ENCODE measurements at places on chromosomes 6 and 20.

DNA sequence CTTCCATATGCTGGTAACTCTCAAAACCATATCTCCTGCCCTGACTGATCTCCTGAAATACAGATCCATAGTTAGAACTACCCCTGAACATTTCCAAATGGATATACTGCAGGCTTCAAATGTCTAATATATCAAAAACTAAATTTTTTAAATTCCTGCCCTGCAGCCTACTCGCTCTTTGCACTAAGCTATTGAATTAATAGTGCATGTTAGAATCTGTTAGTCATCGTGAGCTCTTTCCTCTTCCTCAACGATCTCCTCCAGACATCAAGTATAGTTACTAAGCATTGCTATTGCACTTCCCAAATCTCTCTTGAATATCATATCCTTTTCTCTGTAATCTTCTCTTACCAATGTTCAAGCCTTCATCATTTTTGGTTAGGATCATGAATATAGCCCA, 26.0 kb upstream of the RSPO3 start:
- no peak for DNase-seq

- DNase-seq: no peak
Observed at GRCh38 chr6:160978141-160978901, 13.2 kb upstream of the MAP3K4 start.

- no peak for DNase-seq
Observed at GRCh38 chr20:46799781-46800408, 90.4 kb downstream of the SLC2A10 start.

- no peak for DNase-seq
Observed at GRCh38 chr6:81562169-81562568, 190.3 kb downstream of the TENT5A start.

DNA sequence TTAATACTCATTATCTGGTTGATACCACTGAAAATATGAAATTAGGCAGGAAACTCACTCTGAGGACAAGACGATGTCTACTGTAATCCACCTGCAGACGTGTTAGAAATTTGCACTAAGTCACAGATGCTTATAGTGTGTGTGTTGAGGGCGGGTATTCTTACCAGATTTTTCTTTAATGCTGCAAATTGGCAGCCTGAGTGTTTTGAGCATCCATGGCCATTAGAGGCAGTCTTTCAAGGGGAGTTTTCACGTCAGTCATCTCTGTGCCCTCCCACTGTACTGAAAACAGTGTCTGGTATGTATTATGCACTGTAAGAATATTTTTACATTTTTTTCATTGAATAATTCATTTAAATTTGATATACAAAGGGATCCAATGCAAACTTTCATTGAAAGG, 266.5 kb upstream of the QKI start:
- no peak for DNase-seq

DNA sequence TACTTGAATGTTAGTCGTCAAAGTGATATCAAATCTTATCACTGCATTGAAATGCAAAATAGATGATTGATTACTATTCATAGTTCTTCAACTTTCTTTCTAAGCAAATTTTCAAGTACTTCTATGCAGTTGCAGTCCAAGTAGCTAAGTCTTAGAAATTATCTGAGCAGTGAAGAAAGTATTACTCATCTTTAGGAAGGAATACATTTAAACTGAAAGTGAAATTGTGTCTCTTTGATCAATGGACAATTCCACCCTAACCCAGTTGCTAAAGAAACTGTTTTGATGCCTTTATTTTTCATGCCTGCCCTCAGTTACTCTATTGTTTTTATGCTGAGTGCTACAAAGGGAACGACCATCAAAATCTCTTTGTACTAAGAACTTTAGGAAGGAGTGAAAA, 337.4 kb downstream of the GRIK2 start:
- DNase-seq: no peak

DNA sequence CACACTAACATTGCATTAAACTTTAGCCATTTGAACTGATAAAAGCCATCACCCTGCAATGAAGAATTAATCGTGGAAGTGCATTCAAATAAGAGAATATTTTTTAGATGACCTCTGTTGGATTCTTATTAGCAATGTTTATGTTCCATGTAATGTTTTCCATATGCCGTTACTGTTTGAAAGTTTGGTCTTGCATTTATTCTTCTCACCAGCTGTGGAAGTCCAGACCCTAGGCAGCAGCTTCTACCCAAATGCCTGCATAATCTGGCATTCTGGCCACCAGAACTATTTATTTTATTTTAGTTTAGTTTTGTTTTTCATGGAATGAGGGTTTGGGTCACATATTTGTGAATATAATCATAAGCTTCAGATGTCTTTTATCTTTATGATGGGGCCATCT, 140.4 kb downstream of the SAMD5 start:
- no peak for DNase-seq

DNA sequence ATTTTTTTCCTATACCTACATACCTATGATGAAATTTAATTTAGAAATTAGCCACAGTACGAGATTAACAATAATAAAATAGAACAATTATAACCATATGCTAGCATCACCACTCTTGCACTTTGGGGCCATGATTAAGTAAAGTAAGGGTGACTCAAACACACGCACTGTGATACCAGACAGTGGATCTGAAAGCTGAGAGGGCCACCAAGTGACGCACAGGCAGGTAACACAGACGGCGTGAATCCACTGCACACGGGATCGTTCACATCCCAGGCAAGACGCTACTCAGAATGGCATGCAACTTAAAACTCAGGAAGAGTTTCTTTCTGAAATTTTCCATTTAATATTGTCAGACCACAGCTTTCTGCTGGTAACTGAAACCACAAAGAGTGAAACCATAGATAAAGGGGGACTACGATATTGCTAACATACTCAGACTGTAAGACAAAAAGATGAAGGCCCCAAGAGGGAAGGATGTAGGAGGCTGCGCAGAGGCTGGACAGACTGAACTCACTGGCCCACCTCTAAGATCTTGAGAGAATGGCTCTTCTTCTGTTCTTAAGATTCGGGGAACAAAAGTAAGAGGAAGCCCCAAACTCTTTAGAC, 17.9 kb downstream of the RRBP1 start:
- no peak for DNase-seq

DNA sequence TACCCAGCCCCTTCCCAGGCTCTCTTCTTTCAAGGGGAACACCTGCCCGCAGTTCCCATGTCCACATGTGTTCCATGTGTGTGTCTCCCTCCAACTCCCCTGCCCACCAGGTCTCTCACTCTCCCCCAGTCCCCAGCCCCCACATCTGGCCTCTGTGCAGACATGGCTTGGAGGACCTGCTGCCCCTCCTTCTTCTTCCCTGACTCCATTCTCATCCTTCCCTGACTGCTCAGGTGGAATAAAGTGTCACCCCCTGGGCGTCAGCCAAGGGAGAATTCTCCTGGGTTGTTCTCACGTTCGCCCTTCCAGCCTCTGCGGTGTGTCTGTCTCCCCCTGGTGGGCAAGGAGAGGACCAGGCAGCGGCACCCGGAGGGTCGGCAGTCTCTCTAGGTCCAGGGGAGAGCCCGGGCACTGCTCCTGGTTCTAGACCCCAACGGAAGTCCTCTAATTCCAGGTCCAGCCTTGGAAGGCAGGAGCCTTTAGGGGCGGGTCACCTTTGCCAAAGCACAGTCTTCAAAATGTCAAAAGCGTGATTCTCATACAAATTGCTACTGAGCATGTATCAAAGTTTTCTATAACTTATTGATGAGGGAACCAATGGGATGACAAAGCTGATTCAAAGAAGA, 50.5 kb downstream of the EBF4 start:
- peak; percentile 51 for DNase-seq

- DNase-seq: peak; percentile 46
Observed at GRCh38 chr6:11828262-11828870, 49.8 kb upstream of the ADTRP start.

DNA sequence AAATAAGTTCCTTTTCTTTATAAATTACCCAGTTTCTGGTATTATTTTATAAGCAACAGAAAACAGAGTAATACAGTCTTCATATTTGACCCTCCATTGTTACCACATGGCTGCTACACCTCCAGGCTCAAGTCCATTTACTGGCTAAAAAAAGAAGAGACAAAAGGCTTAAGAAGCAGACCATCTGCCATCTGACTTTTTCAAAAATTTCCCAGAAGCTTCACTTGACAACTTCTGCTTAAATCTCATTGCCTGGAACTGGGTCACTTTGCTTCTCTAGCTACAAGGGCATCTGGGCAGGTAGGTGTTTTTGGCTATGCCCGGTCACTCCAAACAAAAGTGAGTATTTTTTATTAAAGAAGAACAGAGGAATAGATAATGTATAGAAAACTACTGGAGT, 118.0 kb downstream of the GRM1 start:
- no peak for DNase-seq

DNA sequence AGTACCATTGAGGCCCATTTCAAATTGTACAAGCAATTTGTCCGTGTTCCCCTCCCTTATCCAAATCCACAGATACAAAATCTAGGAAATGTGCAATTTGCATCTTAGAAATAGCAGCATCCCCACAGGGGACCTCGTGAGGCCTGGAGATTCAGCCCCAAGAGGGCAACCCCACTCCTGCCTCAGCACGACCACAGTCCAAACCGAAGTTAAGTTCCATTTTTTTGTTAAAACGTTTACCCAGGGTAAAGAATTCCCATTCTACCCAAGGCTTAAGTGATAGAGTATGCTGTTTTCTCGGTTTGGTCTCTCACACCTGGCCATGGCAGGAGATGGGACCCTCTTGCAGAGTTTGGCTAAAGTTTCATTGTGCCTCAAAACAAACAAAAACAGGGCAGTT, 41.2 kb downstream of the PLCG1 start:
- DNase-seq: no peak

- no peak for DNase-seq
Observed at GRCh38 chr6:13886949-13887348, 37.8 kb upstream of the RNF182 start.

GRCh38 chr6:32079566-32080290, 29.4 kb downstream of the TNXB start:
- DNase-seq: no peak

- no peak for DNase-seq
Observed at GRCh38 chr6:119501798-119502483, 152.4 kb upstream of the MAN1A1 start.

DNA sequence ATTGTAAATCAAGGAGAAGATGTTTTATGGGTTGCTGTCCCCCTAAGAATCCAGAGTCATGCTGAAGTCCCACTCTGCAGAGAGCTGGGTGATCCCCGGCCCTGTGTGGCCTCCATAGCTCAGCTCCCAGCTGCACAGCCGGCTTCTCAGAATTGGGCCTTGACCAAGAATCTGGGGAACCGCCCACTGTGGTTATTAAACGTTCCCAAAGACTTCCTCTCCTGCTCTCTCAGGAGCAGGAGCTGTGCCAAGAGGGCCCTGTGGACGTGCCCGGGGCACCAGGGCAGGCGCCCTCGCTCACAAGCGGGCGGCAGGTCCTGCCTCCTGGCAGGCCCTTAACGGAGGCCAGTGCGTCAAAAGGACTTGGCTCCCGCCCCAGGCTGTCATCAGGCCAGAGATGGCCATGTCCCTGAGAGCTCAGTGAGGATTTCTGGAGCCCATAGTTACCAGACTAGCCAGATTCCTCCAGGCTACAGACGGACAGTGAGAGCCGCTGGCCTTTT, 30.4 kb downstream of the ZC3H12D start:
- no peak for DNase-seq

GRCh38 chr20:57383447-57384347, 7.5 kb upstream of the RBM38 start:
- no peak for DNase-seq

DNA sequence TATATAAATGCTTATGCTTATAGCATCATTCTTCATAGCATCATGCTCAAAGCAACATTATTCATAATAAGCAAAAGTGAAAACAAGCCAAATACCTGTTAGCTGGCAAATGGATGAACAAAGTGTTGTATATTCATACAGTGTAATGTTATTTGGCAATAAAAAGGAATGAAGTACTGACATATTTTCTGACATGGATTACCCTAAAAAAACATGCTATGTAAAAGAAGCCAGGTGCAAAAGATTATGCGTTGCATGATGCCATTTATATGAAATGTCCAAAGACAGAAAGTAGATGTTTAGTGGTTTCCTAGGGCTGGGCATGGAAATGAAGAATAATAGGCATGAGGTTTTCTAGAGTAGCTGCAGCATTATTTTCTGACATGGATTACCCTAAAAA, 77.1 kb downstream of the GFRA4 start:
- no peak for DNase-seq

DNA sequence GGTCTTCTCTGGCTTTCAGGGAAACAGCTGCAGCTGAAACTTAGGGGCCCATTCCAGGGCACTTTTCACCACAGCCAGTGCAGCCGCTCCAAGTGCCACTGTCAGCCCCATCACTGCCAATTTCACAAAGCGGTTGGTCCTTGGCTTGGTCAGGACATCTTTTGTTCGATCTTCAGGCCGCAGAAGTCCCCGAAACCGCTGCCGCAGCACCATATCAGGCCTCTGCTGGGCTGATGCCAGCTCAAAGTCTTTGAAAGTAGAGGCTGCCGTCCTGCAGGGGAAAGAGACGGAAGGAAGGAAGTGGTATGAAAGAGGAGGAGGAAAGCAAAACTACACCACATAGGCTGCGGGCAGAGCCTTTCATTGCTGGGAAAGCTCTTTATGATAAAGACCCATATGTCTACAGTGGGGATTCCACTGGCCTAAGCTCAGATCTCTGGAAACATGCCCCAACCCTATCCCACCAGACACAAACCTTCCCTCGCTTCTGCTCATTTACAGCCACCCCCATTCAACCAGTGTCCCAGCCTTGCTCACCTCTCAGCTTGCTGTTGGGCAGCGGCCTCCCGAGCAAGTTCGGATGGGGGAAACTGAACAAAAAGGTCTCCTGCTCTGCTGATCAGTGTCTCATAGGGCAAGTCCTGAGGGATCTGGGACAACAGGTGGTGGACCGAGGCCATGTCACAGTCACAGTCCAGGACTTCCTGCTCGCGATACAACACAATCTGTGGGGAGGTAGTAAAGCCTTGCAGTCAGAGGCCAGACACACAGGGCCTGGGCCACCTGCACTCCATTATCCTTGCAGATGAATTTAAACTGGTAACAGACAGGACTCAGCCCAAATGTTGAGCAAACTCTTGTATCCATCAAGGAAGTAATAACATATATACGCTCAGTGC, 23.5 kb downstream of the TBC1D20 start:
- DNase-seq: no peak

DNA sequence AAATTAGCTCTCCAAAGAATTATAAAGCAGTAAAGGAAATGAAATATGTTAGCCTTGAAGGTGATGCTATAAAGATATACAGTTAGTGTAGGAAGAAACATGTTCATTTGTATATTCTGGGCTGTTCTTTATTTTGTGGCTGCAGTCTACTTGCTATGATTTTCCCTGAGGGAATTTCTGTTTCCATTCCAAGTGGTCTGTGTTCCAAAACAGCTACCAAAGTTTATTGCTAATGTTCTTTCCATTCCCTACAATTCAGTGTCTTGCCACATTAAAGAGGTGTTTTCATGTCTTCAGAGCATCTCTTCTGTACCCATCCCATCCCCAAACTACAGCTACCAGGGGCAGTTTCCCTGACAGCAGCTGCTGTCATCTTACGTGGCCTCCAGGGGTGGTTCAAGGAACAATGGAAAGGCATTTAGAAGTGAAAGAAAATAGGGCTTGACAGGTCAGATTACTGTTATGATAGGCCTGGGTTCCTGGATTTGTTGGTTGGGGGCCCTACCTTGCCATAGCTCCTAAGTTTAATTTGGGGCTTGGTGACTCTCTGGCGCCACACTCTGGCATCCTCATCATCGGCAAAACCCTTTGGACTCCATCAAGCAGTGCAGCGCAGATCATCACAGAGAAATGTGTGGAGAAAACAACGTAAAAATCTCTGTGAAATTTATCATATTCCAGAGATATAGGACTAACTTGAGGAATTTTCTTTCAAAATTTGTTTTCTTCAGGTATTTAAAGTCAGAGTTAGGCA, 33.8 kb upstream of the AIG1 start:
- peak; percentile 32 for DNase-seq

GRCh38 chr20:34164381-34164984, 52.4 kb upstream of the EIF2S2 start:
- no peak for DNase-seq

Measured in CD14-positive monocyte (primary cell).